Naive B cell (primary cell): ENCODE measurements at places on chromosomes 6 and 20. TPM values are rescaled to one million over a fixed set of nuclear protein-coding genes. Genes with fewer than 3 reads are reported as not detected.

DNA sequence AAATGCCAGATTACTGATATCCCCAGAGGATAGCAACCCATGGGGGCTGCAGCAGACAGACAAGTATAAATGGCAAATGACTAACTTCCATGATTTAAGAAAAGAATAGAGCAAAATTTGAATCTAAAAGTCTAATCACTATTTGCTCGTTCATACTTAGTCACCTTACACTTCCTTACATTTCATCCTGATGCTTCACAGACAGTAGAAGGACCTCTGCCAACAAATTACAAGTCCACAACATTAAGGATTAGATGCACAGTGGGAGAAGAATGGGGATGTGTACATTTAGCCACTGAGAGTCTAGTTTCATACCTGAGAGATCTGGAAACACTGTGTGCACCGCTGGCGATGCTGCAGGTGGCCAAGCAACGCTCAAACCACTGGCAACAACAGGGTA, 72.4 kb downstream of the FYN start:
- no peak for DNase-seq

DNA sequence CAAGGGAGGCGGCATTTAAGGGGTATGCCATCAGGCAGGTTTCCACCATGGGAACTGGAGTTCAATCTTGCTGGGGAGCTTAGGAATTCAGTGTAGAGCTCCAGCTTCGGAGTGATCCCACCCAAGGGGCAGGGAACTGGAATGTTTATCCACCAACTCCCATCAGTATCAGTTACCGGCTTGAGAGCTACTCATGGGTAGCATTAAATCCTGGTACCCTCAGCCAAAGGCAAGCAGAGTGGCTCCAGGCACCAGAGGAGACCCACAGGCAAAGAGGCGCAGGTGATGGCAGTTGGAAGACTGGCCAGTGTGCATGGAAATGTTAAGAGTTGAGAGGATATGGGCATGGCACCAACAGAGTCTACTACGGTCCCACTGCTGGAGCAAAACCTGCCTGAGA, 14.1 kb downstream of the EDEM2 start:
- no peak for DNase-seq

- DNase-seq: no peak
Measured at GRCh38 chr20:610130-611046, at the start of gene TCF15. TSS of gene TCF15 (minus strand) at chr20:610309. CDS start at chr20:610237, 72 bp downstream.

DNA sequence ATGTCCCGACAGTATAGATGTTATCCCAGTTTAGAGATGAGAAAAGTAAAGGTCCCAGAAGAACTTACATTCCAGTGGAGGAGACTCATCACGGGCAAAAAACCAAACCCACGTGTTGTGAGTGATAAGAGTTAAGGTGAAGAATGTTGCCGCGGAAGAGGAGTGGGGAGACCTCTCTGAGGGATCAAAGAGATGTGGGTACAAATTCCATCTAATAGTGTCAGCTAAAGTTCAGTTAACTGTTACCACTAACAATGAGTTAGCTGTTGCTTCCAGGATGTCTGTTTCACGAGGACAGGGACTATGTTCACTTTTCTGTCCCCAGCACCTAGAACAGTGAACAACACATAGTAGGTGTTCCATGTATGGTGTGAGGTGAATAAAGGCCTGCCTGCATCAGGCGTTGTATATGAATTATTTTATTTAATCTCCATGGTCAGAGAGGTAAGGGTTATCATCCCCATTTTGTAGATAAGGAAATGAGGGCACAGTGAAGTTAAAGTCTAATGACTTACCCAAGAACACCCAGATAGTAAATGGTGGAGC, 39.8 kb upstream of the RSPO4 start:
- no peak for DNase-seq

ZSCAN12 gene
- 4.2 TPM for polyA plus RNA-seq

- no peak for DNase-seq
Measured at GRCh38 chr6:6314596-6314995, 5.9 kb downstream of the F13A1 start.

CRYBG1 gene
- 19.0 TPM for polyA plus RNA-seq

- no peak for DNase-seq
Measured at GRCh38 chr6:33710296-33711121, 991 bp downstream of the UQCC2 start.

DNA sequence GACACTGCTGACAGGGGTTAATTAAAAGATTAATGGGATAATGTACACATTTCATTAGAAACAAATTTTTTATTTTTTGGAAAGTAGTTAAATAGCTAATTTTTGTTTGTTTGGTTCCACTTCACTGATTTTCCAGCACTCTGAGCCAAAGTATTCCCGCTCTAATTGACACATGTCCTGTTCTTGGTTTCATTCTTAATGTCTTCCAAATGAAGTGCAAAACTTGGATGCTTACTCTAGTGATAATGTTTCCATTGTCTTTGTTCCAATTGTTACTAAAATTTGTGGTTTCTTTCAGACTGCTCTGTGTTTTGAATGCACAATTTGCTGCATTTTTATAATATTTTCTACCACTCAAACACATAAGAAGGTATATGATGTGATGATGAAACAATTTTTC, 794.3 kb downstream of the PHF3 start:
- DNase-seq: no peak

KHDC1 gene
- 2.6 TPM for polyA plus RNA-seq

GRCh38 chr20:17594443-17594842, 24.6 kb downstream of the DSTN start:
- no peak for DNase-seq

DNA sequence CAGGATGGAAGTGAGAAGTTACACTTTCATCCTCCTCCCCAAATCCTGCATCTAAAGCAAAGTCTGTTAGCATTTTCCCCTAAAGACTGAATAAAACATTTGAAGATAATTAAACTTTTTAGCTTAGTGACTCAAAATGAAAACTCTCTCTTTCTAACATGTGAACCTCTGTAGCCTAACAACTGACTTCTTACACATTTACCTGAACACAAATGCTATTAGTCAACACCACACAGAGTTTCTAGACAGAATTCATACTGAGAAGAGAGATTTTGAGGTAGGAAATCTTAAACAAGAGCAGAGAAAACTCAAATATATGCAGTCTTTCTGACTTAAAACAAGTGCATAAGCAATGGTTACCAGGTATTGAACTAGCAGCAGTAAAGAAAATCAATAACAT, 149.9 kb upstream of the SMLR1 start:
- no peak for DNase-seq

DNA sequence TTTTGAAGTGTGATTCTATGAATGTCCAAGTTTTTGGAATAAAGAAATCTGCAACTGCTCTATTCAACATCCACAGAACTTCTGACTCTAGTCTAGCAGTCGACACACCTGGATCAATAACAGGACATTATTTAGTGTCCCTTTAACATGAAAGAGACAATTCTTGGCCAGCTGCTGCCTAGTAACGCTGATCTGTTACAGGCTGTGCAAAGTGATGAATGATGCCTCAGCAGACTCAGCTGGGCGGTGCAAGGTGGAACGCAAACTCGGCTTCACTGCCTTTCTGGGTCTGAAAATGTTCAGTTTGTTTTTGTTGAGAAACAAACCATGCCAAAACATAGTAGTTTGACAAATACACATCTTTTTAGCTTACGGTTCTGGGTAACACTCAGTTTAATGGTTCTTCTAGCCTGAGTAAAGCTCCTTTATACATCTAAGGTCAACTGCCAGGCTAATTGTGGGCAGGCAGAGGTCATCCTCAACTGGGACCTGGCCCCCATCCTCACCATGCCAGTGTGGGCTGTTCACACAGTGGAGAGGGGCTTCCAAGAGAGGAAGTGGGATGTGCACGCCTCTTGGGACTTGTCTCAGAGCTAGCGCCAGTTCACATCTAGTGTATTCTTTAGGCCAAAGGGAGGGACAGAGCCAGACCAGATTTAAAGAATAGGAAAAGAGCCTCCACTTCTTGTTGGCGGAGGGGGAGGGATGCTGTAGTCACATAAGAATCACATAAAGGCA, 879.7 kb downstream of the QKI start:
- DNase-seq: no peak

GRCh38 chr20:23679133-23680092, 9.4 kb downstream of the CST4 start:
- no peak for DNase-seq

GJA10 gene
- not detected for polyA plus RNA-seq

HRH3 gene
- not detected for polyA plus RNA-seq

- no peak for DNase-seq
Measured at GRCh38 chr6:38518511-38519304, 121.0 kb downstream of the BTBD9 start.

MOG gene
- polyA plus RNA-seq: not detected

ISM1 gene
- polyA plus RNA-seq: not detected

GRCh38 chr20:62064770-62065673, 659 bp downstream of the TAF4 start:
- DNase-seq: no peak

- no peak for DNase-seq
Measured at GRCh38 chr6:42154461-42155209, 12.2 kb upstream of the C6orf132 start.

DNA sequence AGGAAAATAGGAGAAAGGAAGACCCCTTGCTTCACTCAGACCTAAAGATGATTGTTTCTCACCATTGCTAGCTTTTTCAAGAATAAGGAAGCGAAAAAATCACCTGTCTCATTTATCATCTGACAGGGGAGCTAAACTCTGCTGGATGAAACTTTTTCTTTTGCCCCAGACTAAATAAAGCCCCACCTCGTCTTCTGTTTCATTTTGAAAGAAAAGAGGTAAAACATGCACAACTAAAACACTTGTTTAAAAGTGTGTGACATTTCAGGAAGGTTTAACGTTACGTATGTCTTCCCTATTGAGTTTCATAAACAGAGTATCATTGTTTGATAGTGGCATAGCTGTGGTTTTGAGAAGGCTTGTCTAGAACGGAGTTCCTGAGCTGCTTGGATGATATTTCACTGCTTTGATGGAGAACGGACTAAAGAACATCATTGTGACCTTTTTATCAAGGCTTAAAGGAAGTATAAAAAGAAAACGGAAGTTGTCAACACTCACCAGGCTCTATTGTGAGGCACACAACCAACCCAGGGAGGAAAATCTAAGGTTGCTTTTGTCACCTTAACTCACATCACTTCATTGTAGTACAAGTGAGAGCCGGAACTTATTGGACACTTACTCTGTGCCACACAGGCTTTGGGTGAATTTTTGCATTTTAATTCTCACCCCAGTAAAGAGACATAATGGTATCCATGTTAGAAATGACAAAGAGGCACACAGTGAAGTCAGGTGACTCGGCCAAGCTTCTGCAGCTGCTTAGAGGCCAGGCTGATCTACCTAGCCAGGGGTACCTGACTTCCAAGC, 29.5 kb downstream of the TSHZ2 start:
- DNase-seq: peak; percentile 14

PTCHD4 gene
- not detected for polyA plus RNA-seq

GRCh38 chr6:21341910-21342309, 251.6 kb upstream of the SOX4 start:
- no peak for DNase-seq

DNA sequence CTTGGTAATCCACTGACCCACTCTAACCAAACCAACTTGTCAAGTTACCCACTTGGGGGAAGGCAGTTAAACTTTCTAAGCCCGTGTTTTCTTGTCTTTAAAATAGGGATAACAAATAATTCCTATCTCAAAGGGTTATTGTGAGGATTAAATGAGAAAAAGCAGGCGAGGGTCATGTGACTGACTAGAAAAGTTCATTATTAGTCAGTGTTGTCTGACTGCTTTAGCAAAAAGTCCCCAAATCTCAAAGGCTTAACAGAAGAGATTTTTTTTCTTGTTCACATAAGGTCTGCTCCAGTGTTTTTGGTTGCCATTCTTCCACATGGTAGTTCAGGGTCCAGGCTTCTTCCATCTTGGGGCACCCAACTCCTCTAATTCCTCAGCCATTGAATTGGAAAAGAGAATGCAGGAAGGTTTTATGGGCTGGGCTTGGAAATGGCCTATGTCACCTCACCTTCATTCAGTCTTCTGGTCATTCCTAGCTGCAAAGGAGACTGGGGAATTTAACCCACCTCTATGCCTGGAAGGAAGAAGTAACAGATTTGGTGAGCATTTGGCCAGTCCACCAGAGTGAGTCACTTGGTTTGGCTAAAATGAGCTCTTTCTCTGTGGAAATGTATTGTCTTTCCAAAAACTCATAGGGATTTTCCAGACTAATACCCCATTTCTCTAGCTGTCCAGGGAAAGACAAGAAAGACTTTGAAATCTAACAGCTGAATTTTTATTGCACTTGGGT, 77.0 kb downstream of the CAP2 start:
- no peak for DNase-seq

DNA sequence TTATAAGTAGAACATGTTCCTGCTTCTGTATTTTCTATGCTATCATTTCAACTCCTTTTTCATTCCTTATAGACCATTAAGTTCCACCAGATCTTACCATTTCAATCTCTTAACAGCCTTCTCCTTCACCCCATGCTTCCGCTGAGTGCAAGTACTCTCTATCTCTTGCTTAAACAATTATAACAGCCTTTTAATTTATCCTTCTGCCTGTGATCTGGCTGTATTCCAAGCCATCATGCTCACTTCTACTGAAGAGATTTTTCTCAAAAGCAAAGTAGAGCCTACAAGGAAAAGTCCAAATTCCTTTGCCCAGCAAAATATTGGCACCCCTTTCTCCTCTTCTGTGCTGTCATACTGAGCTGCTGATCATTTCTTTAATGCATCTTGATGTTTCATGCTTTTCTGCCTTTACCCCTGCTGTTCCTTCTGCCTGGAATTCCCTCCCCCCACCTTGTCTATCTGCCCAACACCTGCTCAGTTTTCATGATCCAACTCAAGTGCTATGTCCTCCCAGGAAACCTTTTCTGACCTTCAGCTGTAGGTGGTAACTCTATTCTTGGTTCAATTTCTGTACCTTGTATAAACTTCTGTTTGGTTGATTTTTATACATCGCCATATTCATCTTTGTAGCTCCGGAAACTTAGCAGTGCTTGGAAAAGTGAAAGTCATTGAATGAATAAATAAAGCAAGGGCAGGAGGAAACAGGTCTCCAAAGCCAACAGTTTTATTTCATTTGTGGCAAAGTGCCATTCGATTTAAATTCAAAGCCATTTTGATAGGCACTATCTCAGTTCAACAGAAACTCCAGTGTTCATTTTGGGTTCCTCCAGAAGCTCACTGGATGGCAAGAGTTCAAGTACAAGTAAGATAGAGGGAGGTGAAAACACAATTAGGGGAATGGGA, 10.5 kb upstream of the BMP2 start:
- no peak for DNase-seq

GRCh38 chr6:130760006-130760405, 67.2 kb upstream of the SMLR1 start:
- no peak for DNase-seq

- DNase-seq: no peak
Measured at GRCh38 chr6:152206072-152206818, 398.8 kb downstream of the ESR1 start.
